Activated T-cell treated with anti-CD3 and anti-CD28 coated beads for 48 hours (primary cell): ENCODE measurements at places on chromosomes 6 and 20.

DNA sequence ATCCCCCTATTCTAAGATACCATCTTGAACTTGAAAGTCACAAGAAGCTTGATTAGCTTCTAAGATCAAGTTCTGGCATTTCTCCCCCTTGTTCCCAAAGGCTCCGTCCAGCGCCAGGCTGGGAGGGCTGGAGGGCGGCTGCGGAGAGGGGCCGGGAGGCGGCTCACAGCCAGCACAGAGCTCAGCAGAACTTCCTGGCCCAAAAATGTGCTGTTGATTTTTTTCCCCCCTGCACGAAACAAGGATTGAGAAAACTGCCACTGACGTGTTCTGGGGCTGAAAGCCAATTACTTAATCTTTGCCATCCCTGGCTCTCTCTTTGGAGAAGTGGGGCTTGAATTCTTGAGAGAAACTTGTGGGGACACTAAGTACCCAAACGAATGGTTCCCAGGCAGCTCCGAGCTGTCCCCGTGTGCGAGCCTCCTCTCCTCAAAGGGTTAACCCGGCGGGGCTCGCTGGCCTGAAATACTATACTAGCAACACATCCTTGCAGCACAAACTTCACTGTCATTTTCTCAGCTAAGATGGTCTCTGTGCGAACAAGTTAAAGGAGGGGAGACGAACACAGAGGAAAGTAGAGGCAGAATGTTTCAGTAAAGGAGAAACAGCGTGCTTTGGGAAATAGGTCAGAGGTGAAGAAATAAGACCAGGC is 452 bp downstream of the TRAF3IP2 start:
- DNase-seq, result peak; percentile 18

- no peak for DNase-seq
Measured at GRCh38 chr6:7176208-7176607, 68.4 kb downstream of the RREB1 start.

DNA sequence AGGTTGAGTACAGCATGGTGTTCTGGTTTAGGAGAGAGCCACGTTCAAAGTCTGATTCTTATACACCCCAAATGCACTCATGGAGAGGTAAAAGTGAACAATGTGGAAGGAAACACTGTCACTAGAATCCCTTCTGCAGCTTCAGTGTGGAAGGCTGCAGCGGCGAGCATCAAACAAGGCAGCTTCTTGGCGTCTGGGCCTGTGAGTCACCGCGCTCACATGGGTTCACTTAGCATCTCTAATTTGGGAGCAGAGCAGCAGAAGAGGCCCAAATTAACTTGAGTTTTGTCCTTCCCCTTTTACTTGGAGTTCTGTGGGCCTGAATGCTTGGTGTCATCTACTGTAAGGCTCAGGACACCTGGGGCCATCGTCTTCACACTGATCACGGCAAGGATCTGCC is 10.9 kb upstream of the E2F1 start:
- DNase-seq, result no peak

DNA sequence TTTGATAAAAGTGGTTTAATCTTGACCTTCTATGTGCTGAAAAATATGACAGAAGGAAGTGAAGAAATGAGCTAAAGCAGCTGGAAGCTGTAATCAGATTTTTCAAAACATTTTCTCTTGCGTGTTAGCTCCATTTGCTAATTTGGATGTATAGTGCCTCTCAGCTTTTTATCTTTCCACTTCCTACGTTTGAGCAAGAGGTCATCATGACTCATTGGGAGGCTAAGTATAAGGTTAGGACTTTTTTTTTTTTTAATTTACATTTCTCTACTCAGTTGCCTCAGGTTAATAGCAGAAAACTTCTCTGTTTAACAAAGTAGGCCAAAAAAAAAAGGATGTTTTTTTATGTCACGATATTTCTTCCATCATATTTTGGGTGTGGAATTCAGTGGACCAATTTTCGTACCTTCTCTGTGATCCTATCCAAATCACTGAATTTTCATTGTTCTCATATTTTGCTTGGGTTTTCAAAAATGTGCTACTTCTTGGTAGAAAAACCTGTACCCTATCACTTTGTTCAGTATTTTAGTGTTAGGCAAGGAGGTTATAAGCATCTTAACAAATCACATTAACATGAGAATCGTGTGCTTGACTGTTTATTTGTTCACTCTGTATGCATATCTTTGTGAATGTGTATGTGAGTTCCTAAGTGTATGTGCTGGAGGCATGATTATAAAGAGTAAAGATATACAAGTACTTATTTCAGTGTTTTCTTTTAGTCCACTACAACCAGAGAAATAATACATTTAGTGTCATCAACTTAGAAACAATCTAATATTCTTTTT is 1028.3 kb upstream of the EYS start:
- no peak for DNase-seq

- no peak for DNase-seq
Measured at GRCh38 chr6:284486-284885, 7.8 kb upstream of the DUSP22 start.

GRCh38 chr20:15455279-15455678 is 1117.9 kb upstream of the FLRT3 start:
- no peak for DNase-seq

DNA sequence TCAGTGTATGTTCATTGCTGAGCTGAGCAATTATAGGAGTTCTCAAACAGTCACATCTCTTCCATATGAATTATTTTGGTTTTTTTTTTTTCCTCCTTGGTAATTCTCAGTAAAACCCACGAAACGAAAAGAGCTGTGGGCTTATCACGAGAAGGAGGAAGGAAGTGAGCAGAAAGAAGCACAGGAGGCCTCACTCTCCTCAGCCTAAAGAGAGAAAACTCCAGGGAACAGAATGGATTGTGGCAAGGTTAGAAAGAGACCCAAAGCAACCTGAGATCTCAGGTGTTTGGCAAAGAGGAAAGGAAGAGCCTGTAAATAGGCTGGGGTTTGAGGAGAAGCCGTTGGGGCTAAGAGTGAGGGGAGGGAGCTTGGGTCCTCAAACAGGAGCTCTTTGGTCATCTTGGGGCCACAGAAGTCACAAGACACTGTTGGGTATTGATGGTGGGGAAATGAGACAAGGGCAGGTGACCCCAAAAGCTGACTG is 67.8 kb upstream of the CITED2 start:
- no peak for DNase-seq

GRCh38 chr6:35358086-35358485 is 15.7 kb downstream of the PPARD start:
- DNase-seq, result no peak

- no peak for DNase-seq
Measured at GRCh38 chr6:169774347-169774746, 22.9 kb downstream of the ERMARD start.

DNA sequence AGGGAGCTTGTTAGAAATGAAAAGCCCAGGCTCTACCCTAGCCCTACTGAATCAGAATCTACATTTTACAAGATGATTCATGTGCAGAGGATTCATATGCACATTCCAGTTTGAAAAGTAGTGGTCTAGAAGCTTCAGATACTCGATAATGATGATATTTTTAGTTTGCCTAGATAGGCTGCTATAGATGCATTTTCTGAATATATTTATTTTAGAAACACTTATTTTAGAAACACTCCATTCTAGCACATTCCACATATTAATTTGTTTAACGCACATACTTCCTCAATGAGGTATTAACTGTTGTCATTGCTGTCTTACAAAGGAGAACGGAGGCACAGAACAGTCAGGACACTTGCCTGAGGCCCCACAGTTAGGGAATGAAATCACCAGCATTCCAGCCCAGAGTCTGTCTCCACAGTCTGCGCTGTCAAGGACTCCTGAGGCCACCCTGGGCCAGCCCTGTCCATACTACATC is 64.4 kb downstream of the SNAP25 start:
- no peak for DNase-seq

DNA sequence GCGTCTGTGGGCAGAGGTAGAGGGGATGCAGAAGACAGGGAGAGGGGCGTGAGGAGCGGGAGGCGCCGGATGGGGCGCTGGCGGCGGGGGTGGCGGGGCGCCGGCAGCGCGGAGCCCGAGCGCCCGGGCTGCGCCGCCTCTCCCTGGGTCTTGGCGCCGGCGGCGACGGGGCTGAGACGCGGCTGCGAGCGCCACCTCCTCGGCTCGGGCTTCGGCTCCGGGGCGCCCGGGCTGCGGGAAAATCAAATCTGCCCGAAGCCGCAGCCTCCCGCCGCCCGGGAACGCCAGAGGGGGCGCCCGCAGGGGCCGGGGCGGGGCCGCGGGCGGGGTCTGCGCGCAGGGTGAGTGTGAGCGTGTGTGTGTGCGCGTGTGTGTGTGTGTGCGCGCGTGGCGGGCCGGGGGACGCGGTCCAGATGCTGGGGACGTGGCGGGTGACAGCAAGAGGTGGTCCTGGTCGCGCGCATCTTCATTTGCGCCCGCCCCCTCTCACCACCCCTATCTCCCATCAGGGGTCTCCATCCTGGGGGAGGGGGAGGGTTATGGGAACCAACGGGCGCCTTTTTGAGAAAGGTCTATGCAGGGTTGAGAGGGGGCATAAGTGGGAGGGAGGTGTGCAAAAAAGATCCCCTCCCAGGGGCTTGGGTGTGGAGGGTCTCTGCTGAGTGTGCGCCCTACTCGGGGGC is 646 bp upstream of the CPNE5 start:
- peak; percentile 28 for DNase-seq

DNA sequence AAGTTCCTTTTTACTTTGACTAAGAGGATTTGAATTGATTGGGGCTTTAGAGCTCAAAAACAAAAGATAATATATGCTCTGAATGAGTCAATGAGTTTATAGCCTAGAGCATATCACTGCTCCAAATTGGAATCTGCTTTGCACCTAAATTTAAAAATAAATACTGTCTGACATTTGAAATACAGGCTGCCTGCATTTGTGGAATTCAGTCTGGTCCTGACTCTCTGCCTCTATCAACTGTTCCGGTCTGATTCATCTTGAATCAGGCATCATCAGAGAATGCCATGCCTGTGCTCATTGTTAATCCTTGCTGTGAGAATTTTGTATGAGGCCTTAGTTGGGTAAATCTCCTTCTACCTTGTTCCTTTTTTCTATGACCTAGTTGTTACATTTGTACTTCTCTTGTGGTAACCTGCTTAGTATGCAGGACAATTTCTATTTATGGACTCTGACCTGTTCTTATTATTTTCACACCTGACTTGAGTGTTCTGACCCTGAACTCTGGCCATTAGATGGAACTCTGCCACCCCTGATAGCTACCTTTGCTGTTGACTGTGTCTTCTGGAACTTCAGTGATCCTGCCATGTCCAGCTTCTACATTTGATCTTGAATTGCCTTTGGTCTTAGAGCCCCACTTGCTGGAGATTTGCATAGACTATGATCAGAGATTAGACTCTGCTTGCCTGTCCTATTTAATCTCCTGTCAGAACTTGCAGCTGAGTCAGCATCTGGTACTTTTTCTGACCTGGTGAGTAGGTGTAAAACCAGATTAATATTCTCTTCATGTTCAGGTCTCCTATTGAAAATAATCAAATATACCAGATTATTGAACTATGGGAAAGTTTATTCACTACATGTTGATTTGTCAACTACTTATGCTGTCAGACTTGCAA is 442.7 kb upstream of the HS3ST5 start:
- DNase-seq, result no peak

DNA sequence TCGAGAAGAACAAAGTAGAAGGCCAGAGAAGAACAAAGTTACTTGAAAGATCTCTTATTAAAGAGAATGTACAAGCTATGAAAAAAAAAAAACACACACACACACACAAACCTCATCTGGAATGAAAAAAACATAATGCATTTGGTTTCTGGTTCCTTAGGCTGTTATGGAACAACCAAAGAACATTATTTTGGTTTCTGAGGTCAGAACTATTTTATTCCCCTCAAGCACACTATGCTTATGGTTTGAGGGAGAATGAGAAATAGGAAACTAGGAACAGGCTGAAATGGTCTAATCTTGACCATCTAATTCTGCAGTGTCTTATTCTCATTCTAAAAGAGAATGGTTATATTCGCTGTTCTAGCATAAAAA is 8.8 kb downstream of the PRDM1 start:
- no peak for DNase-seq

DNA sequence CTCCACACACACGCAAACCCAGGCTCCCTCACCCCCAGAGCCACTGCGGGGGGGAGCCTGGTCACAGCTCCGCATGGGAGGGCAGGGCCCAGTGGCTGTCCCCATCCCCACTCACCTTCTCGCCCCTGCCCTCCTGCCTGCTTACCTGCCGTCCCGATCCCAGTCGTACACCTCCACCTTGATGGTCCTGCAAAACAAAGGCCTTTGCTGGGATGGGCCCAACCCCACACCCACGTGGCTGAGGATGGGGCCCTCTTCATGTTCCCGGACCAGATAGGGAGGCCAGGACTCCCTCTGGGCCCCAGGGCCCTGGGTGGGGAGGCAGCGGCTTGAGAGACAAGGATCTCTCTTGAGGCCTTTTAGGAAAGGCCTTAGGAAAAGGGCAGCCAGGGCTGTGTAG is 67.6 kb downstream of the RAB44 start:
- DNase-seq, result no peak

GRCh38 chr6:143427109-143427817 is 23.2 kb downstream of the ADAT2 start:
- DNase-seq, result peak; percentile 55

DNA sequence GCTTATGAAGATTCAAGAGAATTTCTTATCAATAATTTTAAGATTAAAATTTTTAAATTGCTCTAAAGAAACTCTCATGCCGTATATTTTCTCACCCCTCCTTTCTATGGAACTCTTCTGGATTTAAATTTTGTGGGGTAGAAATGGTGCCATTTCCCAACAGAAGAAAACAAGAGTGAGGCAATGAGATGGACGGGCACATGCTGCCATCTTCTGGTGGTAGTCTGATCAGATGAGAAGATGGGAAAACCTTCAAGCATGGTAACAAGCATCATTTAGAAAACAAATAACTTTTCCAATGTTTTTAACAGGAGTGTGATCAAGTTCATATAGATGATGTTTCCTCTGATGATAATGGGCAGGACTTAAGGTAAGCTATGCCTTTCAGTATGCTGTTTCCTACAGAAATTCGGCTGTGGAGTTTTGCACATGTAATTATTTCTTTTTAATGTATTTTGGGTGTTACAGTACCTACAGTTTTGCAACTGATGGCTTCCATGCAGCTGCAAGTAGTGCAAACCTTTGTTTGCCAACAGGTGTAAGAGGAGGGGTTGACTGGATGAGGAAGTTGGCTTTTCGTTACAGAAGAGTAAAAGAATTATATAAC is 271.4 kb downstream of the EYA4 start:
- DNase-seq, result peak; percentile 3

GRCh38 chr20:62611012-62611411 is 31.3 kb upstream of the SLCO4A1 start:
- DNase-seq, result no peak

DNA sequence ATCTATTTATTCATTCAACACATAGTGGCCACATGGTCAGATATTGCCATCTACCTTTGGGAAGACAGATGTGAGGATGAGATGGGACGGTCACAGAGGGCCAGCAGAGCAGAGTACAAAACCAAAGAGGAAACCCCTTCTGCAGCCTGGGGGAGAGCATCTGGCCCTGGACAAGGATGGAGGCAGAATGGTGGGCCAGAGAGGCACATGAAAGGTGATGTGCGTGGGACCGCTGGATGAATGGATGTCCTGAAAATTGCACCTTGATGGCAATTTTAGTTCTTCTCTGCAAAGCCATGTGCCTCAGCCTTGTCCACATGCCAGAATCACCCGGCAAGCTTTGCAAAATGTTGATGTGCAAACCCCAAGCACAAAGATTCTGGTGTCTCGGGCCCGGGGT is 77.4 kb upstream of the CD93 start:
- no peak for DNase-seq
